HT1080 (cell line): ENCODE measurements at places on chromosomes 7 and 10. TPM values are rescaled to one million over a fixed set of nuclear protein-coding genes. Genes with fewer than 3 reads are reported as not detected.

DNA sequence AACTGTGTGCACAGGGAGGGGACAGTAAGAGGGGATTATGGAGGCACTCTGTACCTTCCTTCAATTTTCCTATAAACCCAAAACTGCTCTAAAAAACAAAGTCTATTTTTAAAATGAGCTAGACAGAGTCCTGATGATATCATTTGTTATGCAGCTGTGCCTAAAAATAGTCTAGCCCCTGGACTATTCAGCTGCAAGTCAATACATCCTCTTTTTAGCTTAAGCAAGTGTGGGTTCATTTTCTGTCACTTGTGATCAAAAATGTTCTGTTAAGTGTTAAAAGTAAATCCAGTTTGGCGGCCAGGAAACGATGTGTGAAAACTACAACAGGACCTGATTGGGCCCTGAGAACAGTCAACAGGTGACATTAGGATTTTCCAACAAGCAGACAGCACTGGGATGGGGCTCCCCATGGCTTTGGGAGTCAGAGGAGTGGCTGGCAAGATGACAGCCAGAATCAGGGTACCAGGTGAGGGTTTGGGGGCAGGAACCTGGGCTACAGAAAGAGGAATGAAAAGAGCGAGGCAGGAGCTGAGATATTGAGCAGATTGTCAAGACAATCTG lies 33.9 kb downstream of the FAM107B start:
- DNase-seq = no peak

GRCh38 chr7:80231707-80232106 lies 97.1 kb downstream of the GNAI1 start:
- DNase-seq = peak; percentile 35

DNA sequence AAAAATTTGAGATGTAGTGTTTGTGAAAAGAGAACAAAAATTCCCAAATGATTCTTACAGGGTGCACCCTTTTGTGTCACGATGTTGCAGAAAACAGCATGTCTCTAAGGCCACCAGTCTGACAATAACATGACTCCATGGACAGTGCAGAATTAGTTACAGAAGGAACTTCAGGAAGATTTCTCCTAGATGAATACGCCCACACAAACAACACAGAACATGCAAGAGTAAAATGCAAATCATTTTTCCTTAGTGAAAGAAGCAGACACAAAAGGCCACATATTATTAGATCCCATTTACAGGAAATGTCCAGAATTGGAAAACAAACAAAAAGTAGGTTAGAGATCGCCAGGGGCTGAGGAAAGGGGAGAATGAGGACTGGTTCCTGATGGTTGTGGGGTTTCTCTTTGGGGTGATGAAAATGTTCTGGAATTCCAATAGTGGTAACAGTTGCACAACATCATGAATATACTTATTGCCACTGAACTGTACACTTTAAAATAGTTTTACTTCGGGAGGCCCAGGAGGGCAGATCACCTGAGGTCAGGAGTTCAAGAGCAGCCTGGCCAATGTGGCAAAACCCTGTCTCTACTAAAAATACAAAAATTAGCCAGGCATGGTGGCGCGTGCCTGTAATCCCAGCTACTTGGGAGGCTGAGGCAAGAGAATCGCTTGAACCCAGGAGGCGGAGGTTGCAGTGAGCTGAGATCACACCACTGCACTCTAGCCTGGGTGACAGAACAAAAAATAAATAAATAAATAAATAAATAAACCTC lies 10.2 kb downstream of the ZC3HAV1 start:
- DNase-seq = no peak

DNA sequence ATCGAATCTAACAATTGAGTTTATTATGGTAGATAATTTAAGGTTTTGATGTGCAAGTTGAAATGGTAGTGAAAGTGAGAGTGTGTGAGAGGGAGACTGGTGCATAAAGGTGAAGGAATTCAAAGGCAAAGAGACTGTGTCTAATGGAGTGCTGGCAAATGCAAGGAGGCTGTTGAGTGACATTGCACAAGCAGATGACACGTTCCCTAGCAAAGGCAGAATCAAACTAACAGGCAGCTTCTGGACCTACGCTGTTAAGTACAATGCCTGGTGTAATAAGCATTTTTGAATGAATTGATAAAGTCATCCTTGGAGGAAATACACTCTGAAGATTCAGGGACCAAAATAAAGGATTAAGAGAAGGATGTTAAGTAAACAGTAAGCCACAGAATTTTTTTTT lies 11.7 kb upstream of the GPR141 start:
- DNase-seq = no peak

- no peak for DNase-seq
Observed at GRCh38 chr7:29569648-29570047, 6.0 kb downstream of the PRR15 start.

DNA sequence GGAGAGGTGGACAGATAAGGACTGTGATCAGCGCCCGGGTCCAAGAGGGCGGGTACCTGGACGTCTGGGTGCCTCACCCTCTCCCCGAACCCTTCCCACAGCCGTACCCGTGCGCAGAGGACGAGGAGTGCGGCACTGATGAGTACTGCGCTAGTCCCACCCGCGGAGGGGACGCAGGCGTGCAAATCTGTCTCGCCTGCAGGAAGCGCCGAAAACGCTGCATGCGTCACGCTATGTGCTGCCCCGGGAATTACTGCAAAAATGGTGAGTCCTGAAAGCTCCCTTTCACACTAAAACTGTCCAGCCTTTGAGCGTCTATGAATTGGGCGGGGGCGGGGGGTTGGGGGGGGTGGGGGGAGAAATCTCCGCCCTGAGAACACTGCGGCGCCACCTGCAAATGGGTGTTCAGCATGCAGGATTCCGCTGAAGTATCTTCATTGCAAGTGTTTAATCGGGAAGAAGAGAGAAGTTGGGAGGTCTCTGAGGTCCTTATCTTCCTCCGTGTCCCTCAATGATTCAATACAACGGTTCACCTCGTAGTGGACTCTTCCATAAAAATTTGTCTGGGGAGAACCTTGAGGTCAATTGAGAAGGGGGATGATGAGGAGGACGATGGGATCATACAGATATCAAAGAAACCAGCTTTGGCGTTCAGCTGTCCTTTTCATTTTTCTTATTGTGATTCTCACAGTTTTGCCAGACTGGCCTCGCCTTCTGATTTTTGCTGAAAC lies 906 bp downstream of the DKK1 start:
- DNase-seq = no peak

GRCh38 chr7:124924906-124925305 lies 4.7 kb downstream of the POT1 start:
- DNase-seq = no peak

GRCh38 chr10:68598978-68599770 lies 39.0 kb downstream of the TET1 start:
- no peak for DNase-seq

GRCh38 chr7:148296994-148297644 lies 293.4 kb upstream of the C7orf33 start:
- peak; percentile 1 for DNase-seq

DNA sequence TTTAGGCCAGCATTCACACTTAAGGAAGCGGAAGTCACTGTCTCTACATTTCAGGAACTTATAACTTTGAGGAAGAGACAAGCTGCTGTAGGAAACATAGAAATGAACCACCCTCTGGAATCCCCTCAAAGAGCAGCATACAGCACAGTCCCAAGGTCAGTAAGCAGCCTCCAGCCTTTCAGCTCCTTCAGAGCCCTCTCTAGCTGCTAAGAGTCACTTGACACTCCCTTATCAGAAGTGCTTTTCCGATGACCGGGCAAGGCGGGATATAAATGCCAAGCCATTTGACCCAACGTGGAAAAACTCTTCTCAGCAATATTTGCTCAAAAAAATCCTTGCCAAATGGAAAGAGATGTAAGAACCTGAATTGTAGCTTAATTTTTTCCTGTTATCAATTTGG lies 1284.3 kb downstream of the XPNPEP1 start:
- no peak for DNase-seq

- peak; percentile 58 for DNase-seq
Observed at GRCh38 chr7:100793806-100794660, 33.3 kb downstream of the EPHB4 start.

DNA sequence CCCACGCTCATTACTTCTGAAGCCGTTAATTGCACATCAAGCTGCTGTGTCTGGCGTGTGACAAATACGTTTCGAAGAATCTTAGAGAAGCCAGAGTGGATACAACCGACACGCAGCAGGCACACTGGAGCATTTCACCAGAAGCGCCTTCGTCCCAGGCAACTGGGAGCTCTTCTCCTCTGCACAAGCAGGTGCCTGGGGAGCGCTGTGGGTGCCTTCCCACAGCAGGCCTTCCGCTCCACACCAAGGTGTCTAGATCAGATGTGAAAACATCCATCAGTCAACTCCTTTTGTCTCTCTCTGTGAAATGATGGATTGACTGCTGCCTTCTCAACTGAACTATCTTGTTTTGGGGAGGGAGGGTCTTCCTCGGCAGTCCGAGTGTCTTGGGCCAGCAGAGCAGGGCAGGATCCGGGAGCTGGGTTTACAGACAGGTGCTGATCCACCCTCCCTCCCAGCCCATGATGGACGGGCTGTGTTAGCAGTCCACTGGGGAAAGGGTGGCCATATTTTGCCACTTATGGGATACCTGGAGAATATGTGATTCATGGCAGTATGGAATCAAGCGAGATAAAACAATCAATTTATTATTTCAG lies 326.3 kb downstream of the TCERG1L start:
- no peak for DNase-seq

DNA sequence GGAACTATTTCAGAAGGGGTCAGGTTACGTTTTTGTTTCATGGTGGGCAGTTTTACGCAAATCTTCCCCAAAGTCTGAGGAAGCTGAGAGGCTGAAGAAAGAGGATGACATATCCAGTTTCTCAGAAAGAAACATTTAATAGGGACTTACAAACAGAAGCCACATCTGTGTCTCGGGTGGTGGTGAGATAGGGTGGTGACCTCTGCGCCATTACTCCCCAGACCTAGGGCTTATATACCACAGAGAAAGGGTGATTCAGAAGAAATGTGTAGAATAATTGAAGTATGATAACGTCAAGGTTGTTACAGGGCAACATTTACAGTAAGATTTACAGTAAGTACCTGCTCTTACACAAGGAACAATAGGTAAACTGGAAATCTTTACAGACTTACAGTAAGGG lies 43.0 kb upstream of the RELN start:
- DNase-seq = no peak

DNA sequence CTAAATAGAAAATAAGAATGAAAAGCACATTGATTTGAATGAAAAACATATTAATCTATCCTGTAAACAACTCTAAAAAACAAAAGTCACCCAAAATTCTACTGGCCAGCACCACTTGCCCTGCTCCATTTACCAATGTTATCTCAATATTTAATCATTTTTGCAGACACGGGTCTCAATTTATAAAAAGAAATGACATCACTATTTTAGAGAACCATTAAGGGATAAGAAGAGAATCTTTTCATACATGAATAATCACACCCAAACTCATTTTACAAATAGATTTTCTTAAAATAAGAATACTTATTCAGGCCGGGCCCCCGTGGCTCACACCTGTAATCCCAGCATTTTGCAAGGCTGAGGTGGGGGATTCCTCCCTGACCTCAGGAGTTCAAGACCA lies 3.9 kb downstream of the SAR1A start:
- DNase-seq = no peak

- no peak for DNase-seq
Observed at GRCh38 chr10:62068464-62068863, 167.0 kb downstream of the ARID5B start.

DNA sequence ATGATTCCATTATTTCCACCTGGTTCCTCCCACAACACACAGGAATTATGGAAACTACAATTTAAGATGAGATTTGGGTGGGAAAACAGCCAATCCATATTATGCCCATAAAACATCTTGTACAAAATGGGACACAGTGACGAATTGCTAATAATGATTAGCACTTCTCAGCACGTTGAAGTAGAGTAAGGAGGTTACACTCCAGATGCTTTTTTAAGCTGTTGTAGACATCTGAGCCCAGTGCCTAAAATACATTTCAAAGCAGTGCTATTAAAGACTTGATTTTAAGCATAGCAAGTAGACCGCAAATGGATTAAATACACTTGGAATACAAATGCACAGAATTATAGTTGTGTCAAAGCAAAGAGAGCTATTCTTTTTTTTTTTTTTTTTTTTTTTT lies 105.9 kb downstream of the AASS start:
- DNase-seq = no peak

GRCh38 chr10:13003004-13003403 lies 1.5 kb upstream of the CCDC3 start:
- DNase-seq = no peak

GRCh38 chr7:156238366-156239133 lies 402.0 kb upstream of the RNF32 start:
- no peak for DNase-seq

GRCh38 chr10:108393089-108393488 lies 1228.6 kb upstream of the SORCS1 start:
- DNase-seq = peak; percentile 59

DNA sequence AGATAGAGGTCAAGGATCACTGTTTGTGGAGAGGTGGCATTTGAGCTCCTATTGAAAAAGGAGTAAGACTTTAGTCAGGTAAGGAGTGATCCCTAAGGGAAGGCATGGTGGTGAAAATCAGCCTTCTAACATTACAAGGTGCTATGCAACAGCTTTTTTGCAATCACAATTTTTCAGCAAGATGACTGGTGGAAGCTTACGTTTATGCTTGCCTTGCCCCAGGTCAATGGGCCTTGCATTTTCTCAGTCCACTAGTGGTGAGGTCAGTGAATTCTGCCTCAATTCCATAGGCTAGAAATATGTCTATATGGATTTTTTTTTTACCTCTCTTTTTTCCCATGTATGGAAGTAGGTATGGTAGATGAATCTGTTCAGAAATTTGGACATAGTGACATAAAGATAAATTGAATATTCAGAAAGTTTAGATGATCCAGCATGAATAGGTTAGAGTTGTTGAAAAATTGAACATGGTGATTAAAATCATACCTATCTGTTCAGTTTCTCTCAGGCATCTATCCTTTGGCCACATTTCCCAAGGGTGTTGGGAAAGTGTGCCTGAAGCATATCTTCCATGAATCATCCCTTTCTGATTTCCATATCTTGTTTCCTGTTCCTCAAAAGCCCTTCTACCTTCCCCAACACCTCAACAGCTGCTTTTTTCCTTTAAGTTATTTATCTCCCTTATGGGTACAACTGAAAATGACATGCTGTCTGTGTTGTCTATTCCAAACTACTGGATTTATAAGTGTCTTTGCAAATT lies 71.9 kb upstream of the PTPRZ1 start:
- no peak for DNase-seq

GRCh38 chr10:47311932-47312662 lies 10.2 kb upstream of the GDF2 start:
- peak; percentile 59 for DNase-seq

NAT16 gene
- not detected in 2 replicates for total RNA-seq

CCDC136 gene
- 5.7 and 7.6 TPM in 2 replicates for total RNA-seq

AKR1C4 gene
- not detected in 2 replicates for total RNA-seq

ZNF316 gene
- 13.8 and 17.4 TPM in 2 replicates for total RNA-seq

RABGEF1 gene
- total RNA-seq = 25.6 and 34.3 TPM in 2 replicates

TCERG1L gene
- not detected in 2 replicates for total RNA-seq

HNRNPF gene
- 325 and 365 TPM in 2 replicates for total RNA-seq

SLC16A12 gene
- 0.20 and 0.26 TPM in 2 replicates for total RNA-seq

C10orf95 gene
- total RNA-seq = 0.37 TPM in 1 of 2 replicates, not detected in the other

PRKG1 gene
- 3.7 and 3.9 TPM in 2 replicates for total RNA-seq

IFIT1B gene
- total RNA-seq = not detected in 2 replicates
